Activated T-helper 1 cell treated with anti-CD3 and anti-CD28 coated beads, Interleukin-2, amount 50 U/mL, for 16 hours (primary cell): ENCODE measurements at places on chromosomes 4 and X.

- no peak for DNase-seq
Observed at GRCh38 chr4:60930866-60931265, 269.3 kb upstream of the ADGRL3 start.

DNA sequence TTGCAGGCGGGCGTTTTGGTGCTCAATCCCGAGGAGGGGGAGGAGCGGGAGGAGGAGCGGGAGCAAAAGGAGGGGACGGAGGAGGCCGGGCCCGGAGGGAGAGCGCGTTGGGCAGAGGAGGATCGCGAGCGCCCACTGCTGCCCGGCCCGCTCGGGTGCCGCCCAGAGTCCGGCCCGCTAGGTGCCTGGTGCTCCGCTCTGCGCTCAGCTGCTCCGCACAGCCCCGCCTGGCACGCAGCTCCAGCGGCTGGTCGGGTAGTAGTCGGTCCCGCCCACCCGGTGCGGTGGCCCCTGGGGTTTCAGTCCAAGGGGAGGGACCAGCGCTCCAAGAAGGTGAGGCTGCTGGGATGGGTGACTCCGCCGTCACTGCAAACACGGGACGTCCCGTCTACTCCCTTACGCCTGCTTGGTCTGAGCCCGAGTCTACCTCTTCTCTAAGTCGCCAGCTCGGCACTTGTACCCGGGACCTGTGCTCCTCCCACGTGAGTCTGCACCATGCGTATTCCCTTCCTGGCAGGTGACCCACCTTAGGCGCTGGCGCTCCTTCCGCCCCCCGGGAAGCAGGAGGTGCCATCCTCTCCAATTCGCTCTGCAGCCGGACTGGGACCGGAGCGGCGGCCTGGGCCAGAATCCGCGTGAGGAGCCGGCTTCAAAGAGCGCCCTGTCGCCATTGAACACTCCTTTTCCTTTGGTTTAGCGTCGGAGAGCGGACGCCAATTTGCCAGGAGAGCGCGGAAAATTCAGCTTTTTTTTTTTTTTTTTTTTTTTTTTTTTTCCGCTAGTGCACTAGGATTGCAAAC, 405 bp upstream of the HS3ST1 start:
- DNase-seq, result no peak

DNA sequence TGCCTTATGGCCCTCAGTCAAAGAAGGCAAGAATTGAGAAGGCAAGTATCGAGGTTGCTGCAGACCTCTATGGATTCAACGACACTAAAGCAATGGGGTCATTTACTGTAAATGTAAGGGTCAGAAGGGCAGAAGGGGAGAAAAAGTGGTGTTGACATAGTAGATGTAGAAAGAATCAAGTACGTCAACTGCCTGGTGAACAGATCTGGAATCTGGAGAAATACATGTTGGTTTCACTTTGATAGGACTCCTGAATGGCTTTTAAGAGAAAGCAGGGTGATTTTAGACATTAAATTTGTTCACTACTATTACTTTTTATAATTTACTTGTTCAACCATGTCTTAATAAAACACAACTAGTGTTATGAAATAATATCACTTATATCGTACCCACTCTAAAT, 81.3 kb upstream of the FSTL5 start:
- no peak for DNase-seq

DNA sequence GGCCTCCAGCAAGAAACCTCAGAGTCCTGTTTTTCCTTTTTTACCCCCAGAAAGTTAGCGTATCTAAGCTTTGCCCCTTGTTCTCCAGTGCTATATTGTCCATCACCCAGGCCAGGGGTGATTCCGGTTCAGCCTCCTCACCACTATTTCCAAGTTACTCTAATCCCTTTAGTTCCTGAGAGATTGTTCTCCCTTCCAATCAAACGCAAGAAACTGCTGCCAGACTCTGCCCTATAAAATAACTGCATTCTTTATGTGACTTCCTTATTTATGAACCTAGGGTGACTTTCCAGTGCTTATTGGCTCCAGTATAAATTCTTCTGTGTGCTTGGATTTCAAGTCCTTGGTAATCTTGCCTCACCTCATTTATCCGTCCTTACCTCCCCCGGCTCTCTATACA, 65.7 kb downstream of the CLCN5 start:
- no peak for DNase-seq

DNA sequence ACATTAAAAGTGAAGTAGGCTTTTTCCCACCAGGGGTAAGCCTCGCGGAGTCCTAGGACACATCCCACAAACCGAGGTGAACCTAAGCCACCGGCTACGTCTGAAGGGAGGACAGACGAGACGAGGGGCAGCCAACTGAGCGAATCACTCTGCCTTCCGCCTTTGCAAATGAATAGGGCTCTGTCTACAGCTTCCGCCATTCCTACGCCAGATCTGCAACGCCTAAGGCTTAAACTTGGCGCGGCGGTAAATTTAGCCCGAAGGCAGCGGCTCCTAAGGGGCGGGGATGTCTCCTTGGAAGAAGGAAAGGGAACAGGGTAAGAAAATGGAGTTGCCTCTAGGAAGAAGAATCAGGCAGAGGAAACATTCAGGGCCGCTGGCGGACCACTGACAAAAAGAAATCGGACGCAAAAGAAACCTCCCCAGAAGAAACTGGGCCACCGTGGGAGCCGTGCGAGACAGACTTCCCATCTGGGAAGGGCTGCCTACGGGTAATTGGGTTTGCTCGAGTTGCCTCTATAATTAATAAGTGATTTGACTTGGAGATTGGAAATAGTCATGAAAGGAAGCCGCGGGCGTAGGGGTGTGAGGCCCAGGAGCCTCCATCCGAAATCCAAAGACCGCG, 90.5 kb downstream of the BCOR start:
- no peak for DNase-seq

DNA sequence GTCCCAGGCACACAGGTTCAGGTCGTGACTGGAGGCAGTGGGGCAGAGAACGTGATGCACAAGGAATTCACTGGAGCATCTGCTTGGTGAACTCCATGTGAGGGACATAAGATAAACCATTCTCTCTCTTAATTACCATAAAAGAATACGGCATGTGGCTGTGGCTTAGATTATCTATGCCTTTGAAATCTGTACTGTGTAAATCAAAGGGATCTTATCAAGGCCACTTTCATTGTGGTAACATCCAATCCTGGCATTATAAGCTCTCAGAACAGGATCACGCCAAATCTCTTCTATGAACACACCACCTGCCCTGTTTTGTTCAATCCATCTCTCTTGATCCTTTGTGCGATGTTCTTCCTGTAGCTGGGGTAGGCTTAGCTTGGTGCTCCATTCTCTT, 192.3 kb downstream of the SPATA18 start:
- no peak for DNase-seq

GRCh38 chr4:101604976-101605375, 185.6 kb upstream of the BANK1 start:
- DNase-seq, result no peak

DNA sequence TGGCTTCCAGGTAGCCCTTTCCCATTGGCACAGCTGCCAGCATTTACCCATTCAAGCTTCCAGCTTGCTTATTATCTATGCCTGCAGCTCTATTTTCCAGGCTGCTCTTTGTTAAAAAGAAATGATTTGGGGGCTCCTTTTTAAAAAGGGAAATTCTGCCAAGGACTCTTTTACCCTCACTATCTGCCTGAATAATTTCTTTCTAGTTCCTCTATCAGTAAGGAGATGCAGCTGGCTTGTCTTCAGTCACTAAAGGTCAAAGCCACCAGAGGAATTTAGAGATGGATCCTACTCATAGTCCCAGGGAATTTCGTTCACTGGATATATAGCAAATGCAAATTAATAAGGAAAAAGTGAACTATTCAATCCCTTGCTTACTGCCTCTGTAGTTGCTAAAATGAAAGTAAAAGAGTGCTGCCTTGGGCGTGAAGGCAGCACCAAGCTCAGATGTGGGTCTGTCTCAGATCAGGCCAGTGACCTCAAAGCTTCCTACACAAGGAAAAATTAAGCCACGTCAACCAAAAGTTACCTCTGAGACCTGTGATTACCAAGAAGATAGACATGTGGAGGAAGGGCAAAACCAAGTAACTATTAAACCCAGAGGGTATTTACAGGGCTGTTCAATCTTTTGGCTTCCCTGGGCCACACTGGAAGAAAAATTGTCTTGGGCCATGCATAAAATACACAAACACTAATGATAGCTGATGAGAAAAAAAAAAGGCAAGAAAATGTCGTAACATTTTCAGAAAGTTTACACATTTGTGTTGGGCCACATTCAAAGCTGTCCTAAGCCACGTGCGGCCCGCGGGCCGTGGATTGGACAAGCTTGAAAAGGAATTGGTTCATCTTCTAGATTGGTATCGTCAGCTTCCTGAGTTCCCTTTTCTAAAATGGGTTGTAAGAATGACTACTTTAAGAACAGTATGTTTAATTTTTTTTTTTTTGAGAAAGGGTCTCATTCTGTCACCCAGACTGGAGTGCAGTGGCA, 5.3 kb downstream of the ARSF start:
- no peak for DNase-seq

GRCh38 chr4:73222466-73223257, 35.9 kb downstream of the ANKRD17 start:
- DNase-seq, result peak; percentile 23

DNA sequence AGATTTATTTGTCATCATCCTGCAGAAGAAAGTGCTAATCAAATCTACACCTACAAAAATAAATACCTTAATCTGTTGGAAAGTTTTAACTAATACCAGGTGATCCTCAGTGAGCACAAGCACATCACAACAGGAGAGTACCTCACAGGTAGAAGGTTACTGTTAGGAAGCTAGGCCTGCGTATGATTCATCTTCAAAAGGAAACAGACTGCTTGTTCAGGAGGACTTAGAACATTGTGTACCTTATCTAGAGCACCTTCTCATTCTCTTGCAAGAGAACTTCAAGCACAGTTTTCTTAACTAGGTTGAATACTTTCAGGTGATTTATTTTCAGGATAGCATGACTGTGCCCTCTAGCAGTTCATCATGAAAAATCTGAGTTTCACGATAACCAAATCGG, 54.2 kb downstream of the MND1 start:
- no peak for DNase-seq

DNA sequence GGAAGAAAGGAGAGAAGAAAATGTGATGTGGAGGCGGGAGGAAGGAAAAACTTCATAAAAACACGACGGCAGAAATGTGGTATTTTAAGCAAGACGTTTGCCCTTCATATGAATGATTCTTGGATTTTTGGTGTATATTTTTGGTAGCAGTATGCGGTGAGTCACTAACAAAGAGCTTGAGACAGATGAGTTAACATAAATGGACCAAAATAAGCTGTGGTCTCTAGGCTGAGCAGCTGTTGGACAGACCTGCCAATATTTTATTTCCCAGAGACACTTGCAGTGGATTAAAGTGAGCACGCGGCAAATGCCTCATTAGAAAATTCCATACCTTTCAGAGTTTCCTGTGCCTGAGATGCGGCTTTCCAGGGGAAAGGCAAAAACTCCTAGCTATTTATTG, 43.1 kb upstream of the RPS6KA3 start:
- DNase-seq, result no peak

- no peak for DNase-seq
Observed at GRCh38 chrX:41666251-41666650, 22.5 kb upstream of the GPR34 start.

- no peak for DNase-seq
Observed at GRCh38 chr4:20391198-20391597, 139.5 kb downstream of the SLIT2 start.

DNA sequence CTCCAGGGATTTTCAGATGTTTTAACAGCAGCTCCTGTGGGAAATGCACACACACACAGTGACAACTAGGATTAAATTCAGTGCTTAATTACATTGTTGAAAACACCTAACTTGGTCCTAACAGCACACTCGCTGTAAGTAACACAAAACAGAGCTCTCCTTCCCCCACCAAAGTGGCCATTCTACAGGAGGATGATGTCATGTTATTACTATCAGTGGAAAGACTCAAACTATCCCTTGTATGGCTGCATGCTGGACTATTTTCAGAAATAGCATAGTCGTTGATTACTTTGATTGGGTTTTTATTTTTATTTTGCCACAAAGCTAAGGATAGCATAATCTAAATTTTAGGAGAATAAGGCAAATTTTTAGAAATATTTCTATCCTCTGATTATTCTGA, 406.3 kb downstream of the SPRY1 start:
- DNase-seq, result no peak

- DNase-seq, result no peak
Observed at GRCh38 chr4:172985552-172985951, 183.1 kb upstream of the GALNT7 start.

DNA sequence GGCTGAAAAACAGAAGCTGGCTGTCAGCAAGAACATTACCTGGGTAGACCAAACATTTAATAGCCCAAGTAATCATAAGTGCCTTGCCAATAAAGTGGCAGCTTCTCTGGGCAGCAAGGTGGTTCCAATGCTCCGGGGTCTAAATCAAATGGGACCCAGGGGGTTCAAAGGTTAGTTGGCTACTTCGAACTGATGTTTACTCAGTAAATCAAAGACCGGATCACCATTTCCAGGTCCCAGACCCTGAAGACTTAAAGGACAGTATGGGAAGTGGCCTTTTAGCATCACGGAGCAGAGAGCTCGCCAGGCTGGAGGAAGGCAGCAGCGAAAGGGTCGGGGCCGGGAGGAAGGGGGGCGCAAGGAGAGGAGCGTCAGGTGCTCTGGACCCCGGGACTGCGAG, 1.0 kb downstream of the SH3KBP1 start:
- DNase-seq, result no peak

DNA sequence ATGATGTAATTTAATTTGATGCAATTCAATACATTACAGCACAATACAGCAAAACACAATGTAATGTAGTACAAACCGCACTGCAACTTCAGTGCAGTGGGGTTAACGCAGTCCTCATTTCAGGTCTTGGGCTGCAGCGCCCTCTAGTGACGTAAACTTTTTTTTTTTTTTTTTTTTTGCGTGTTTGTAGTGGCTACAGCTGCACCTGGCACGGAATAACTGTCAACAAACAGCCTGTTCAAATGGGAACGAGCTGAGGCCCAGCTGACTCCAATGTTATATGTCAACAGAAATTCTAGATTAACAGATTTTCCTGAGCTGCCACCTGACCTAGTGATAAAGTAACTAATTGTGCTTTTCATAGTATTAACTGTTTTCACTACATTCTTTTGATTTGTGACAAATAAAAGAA, 33.5 kb upstream of the RASSF6 start:
- DNase-seq, result no peak

DNA sequence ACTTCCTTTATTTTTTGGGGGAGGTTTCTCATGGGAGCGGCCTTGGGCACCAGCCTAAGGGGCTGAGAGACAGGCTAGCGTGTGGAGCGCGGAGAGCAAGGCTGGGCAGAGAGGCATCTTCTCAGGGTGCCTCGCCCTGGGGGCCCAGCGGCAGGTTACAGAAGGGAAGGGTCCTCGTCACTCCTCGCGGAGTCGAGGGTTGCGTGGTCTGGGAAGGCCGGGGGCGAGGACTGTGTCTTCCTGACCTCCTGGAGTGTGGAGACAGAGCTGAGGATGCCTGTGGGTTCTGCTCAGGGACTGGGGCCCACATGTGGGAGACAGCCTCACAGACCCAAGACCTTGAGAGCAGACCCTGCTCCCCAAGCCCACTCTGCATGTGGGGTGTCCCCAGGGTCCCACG, 79.6 kb upstream of the LRPAP1 start:
- no peak for DNase-seq

DNA sequence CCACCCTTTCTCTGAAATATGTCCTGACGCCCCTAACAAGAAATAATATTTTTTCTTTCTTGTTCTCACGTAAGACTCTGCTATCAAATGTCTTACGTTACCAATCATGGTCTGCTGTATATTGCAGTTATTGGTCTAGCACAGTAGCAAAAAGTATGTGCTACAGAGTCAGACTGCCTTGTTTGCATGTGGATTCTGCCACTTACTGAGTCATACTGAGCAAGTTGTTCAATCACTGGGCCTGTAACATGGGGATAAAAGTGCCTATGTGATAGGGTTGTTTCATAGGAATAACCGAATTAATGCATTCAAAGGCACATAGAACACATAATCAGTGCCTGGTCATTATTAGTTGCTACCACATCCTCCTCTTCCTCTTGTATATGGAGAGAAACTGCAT, 14.1 kb downstream of the RPGR start:
- no peak for DNase-seq
